ENCODE measurements at places on chromosomes 4 and X.
A peak's percentile ranks its signal among the peaks of the same experiment; 100 is the strongest.

GRCh38 chrX:9909254-9909653 lies 57.9 kb upstream of the CLDN34 start:
- DNase-seq = no peak

GRCh38 chr4:32560306-32560705 lies 1840.1 kb downstream of the PCDH7 start:
- DNase-seq = peak; percentile 78

DNA sequence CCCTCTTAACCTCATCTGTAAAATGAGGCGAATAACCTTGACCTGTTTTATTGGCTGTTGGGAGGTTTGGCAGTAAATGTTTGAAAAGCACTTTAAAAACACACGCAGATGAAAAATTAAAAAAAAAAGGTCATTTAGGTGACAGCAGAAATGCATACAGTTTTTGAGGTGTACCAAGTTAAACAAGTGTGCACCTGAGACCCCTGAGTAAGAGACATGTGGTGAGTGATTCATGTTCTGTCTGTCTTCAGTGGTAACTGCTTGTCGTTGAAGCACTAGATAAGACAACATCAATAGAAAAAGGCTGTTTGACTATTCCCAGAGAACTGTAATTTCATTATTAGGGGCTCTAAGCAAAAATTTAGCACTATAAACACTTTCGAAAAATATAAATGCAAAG lies 608.4 kb upstream of the PITX2 start:
- DNase-seq = no peak

DNA sequence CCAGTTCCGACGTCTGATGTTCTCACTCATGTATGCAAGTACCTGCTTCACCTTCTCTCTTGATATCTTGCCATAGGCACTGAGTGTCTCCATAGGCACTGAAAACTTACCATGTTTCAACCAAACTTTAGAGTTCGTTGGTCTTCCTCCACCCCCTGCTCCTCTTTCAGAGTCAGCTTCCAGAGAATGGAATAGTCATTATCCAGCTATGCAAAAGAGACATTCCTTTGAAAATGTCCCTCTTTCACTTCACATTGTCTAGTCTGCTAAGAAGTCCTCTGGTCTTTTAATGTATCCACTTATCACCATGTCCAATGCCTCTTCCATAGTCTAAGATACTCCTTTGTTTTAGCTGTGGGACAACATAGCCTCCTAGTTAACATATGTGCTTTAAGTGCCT lies 566.0 kb upstream of the TENM3 start:
- DNase-seq = no peak

GRCh38 chr4:140856621-140857062 lies 100.5 kb upstream of the TBC1D9 start:
- DNase-seq = peak; percentile 67

- peak; percentile 71 for DNase-seq
Measured at GRCh38 chr4:129526812-129527211, 430.9 kb downstream of the C4orf33 start.

DNA sequence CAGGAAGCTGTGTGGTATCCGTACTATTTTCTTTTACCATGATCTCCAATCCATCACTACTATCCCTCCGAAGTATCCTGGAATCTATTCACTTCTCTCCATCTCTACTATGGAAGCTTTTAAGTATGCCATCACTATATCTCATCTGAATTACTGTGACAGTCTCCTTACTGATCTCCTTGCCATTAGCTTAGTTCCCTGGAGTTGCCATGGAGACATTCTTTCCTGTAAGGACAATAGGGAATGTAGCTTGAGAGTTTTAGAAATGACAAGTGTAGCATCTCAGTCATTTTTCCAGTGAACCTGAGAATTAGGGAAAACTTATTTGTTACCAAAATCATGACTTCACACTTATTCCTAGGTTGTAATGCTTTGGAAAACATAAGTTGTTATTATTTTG lies 86.3 kb downstream of the HPGD start:
- no peak for DNase-seq

GRCh38 chr4:165711436-165711835 lies 161.6 kb upstream of the TLL1 start:
- DNase-seq = peak; percentile 4

DNA sequence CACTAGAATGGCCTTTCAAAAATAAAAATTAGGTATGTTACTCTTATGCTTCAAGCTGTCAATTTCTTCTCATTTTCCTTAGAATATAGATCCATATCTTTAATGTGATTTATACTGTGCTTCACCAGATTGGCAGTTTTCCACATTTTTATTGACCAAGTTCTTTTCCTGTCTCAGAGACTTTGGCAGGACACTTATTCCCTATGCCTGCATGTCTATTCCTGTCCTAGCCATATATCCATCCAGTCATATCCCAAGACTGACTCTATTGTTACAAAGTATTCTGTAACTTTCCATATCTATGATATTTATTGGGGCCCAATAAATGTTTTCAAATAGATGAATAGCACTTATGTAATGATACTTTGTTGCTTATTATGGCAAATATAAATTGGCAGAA lies 450.7 kb downstream of the GASK1B start:
- DNase-seq = no peak

DNA sequence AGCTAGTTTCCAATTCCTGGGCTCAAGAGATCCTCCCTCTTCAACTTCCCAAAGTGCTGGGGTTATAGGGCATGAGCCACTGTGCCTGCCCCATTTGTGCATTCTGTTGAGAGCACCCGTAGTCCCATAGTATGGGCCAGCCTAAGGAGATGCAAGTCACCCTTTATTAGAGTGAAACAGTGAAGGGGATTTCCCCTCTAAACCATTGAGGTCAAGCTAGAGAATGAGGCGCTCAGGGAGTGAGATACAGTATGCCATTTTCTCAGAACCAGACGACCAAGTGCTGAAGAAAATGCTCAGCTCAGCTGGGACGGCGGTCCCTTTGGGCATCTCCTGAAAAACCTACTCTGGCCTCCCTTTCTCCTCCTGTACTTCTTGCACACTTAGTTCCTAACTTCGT lies 18.7 kb downstream of the RNF4 start:
- no peak for DNase-seq

DNA sequence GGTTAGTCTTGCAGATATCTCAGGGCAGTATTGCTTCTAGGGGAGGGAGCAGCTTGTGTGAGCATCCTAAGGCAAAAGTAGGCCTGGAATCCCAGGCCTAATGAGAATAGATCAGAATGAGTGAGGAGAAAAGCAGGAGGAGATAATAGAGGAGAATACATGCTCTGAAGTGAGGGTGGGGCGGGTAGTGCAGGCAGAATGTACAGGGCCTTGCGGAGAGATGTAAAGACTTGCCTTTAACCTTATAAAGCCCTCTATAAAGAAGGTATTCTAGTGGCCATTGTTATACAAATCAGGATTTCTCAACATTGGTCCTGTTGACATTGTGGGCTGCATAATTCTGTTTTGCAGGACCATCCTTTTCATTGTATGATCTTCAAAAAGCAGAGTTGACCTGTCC lies 855.3 kb downstream of the PCDH7 start:
- DNase-seq = no peak

DNA sequence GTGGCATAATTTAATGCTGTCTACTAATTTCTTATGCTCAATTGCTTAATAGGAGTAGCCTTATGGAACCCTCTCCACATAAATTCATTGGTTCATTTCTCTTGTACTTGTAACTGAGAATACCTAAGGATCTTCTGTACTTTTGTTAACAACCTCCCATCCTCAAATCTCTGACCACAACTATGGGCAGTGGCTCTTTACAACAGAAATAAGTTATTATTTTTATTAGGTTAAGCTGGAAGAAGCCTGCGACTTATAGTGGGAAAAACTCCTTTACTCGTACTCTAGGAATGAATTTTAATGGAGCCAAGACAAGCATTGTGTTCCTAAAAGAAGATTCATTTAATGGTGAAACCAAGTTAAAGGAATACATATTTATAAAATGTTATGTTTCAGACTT lies 337.1 kb upstream of the CTSO start:
- DNase-seq = no peak

- DNase-seq = no peak
Measured at GRCh38 chr4:83240379-83240875, 44.2 kb downstream of the COQ2 start.

DNA sequence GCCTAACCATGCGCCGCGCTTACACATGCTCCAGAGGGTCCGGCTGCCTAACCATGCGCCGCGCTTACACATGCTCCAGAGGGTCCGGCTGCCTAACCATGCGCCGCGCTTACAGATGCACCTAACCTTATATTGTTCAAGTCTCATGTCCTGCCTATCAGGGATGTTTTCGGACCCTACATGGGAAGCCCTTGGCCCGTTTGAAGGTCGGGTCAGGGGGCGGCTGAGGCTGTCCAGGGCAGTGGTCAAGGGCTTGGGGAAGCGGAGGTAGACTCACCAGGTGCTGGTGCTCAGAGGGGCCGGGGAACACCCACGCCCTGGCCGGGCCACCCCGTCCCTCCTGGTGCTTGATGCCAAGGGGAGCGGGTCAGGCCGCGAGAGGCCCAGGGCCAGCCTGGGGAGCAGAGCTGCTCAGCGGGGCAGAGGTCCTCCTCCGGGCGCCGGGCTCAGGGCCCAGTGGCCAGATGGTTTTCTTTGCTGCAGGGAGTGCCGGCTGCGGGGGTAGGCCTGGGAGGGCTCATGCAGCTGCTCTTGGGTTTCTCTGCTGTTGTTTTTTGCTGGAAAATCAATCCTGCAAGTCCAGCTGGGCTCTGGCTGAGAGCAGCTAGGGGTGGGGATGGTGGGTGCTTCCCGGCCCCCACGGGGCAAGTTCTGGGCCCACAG lies 35.4 kb upstream of the SPON2 start:
- DNase-seq = peak; percentile 85

DNA sequence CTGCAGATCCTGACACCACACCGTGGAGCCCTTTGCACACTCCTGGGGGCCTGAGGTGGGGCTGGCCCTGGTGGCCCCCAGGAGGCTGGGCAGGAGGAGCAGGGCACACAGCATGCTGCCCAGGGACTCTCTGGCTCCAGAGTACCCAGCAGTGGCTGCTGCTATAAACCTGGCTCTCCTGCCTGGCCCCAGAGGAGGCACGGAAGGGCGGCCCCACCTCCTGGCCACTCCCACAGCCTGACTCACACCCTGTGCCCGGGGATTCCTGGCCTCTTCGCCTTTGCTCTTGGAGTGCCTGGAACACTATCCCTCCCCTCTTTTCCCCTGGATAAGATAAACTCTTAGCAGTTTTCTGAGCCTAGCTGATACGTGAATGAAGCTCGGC lies at the start of gene PSAPL1:
Gene PSAPL1, minus strand, starts transcription at position 165 of the 385 bp plus-strand sequence. Its CDS starts 51 bp downstream, at position 114.
- DNase-seq = peak; percentile 47

GRCh38 chrX:114127005-114127404 lies 456.9 kb upstream of the HTR2C start:
- no peak for DNase-seq

GRCh38 chr4:63717384-63717783 lies 691.9 kb downstream of the TECRL start:
- peak; percentile 48 for DNase-seq
